ENCODE measurements at places on chromosomes 6 and 20. TPM values are rescaled to one million over a fixed set of nuclear protein-coding genes. Genes with fewer than 3 reads are reported as not detected.

Gene FAM83B
- 29.2 TPM for total RNA-seq

Gene FOXP4
- total RNA-seq: 24.3 TPM

Gene NKX2-2
- not detected for total RNA-seq

Gene MEP1A
- 94.2 TPM for total RNA-seq

Gene KCNB1
- 0.37 TPM for total RNA-seq

Gene TEAD3
- 20.4 TPM for total RNA-seq

Gene GPSM3
- total RNA-seq: 1.8 TPM

GRCh38 chr6:92069781-92070180 lies 1349.6 kb downstream of the EPHA7 start:
- DNase-seq: no peak

- DNase-seq: no peak
Measured at GRCh38 chr20:40203032-40203431, 486.0 kb downstream of the MAFB start.

- DNase-seq: no peak
Measured at GRCh38 chr20:3890398-3890751, 1.2 kb downstream of the PANK2 start.

GRCh38 chr20:36866681-36867495 lies 9.1 kb upstream of the TLDC2 start:
- DNase-seq: no peak

DNA sequence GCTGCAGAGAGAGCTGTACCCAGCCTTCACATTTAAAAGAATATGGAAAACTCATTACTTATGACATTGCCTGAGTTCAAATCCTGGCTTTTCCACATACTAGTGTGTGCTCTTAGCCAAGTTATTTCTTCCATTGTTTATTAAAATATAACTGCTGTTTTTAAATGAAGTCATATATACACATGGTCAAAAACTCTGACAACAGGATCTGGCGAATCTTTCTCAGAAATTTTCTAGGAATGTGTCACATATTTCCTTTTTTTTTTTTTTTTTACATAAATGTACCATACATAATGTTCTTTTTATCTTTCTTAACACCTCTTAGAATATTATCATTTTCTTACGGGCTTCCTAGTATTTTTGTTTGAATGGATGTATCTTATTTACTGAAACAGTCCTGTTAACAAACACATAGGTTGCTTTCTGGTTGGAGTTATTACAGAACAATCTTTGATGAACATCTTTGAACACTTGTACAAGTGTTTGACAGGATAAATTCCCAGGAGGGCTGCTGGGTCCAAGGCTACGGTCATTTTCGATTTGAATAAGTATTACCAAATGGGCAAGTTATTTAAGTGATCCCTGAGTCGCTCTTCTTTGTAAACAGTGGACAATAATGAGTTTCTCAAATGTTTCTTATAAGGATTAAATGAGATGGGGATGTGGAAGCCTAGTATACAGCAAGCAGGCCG lies 1.6 kb upstream of the SNX9 start:
- no peak for DNase-seq

GRCh38 chr6:8177721-8178120 lies 75.4 kb upstream of the EEF1E1 start:
- DNase-seq: no peak

- DNase-seq: no peak
Measured at GRCh38 chr6:151729829-151730495, 77.5 kb upstream of the ESR1 start.

GRCh38 chr6:139882234-139882633 lies 507.8 kb upstream of the CITED2 start:
- DNase-seq: no peak

GRCh38 chr20:55567826-55568225 lies 437.5 kb downstream of the CBLN4 start:
- no peak for DNase-seq

DNA sequence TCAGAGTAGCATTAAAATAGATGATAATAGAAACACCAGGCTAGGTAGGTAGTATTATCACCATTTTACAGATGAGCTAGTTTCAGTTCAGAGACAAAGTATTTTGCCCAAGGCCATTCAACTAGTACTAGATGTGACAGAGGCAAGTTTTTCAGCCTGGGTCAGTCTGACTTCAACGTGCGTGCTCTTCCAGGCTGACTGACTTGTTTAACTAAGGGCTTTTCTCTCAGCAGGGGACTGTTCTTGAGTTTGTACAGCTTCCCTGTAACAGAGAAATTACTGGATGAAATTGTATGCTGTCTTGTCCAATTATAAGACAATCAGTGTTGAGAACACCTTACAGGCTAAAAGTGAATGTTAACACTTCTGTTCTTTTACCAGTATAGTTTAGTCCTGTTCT lies 333.5 kb upstream of the MAN1A1 start:
- peak; percentile 11 for DNase-seq

- no peak for DNase-seq
Measured at GRCh38 chr6:113821445-113821844, 35.7 kb upstream of the MARCKS start.

GRCh38 chr6:52557389-52558265 lies 19.2 kb downstream of the TRAM2 start:
- no peak for DNase-seq
